Hippocampal formation (tissue), 2 donors: ENCODE measurements at places on chromosomes 16 and 17.

- DNase-seq, result no peak
Observed at GRCh38 chr17:305090-305976, 47.3 kb downstream of the RPH3AL start.

GRCh38 chr17:29163563-29163962 lies 16.6 kb downstream of the MYO18A start:
- no peak for DNase-seq

DNA sequence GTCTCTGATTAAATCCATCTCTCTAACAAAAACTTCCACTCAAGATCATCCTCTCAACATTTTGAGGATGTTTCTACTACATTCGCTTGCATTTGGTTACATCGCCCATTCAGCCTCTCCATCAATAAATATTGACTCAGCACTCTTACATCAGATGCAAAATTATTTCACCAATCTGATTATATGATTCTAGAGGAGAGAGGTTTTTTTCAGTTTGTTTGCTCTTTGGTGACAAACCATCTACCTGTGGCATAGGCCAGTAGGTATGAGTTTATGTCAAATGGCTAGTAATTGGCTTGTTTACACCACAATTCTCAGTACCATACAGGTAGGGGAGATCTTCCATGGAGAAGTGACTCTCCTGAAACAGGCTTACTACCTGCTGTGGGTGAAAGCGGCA lies 52.3 kb downstream of the TOX3 start:
- DNase-seq, result no peak

GRCh38 chr17:81992306-81993102 lies 15.1 kb downstream of the ASPSCR1 start:
- DNase-seq, result no peak

GRCh38 chr16:65123396-65124211 lies 1.7 kb upstream of the CDH11 start:
- DNase-seq, result no peak

GRCh38 chr17:20097330-20097729 lies 88.2 kb downstream of the SPECC1 start:
- DNase-seq, result no peak

DNA sequence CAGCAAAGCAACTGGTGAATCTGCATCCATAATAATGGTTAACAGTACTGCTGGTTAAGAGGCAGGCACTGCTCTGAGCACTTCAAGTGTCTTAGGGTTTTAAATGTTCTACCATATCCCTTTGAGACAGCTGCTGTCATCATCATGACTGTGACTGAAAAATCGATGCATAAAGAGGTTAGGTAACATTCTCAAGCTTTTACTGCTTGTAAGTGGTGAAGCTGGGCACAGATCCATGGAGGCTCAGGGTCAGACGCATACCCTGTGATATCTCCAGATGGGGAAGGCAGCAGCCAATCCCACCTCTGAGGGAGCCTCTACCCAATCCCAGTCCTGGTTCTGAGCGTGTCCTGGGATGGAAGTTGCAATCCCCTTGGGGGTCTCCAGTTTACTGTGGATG lies 57.6 kb upstream of the SOX9 start:
- no peak for DNase-seq
